ENCODE measurements at places on chromosomes 11 and 22.
A peak's percentile ranks its signal among the peaks of the same experiment; 100 is the strongest.

- DNase-seq, result no peak
Observed at GRCh38 chr22:25174888-25175411, 24.7 kb upstream of the CRYBB3 start.

GRCh38 chr11:3127706-3128355 is 37.3 kb downstream of the OSBPL5 start:
- no peak for DNase-seq

- DNase-seq, result no peak
Observed at GRCh38 chr11:103633068-103633788, 403.2 kb upstream of the DDI1 start.

DNA sequence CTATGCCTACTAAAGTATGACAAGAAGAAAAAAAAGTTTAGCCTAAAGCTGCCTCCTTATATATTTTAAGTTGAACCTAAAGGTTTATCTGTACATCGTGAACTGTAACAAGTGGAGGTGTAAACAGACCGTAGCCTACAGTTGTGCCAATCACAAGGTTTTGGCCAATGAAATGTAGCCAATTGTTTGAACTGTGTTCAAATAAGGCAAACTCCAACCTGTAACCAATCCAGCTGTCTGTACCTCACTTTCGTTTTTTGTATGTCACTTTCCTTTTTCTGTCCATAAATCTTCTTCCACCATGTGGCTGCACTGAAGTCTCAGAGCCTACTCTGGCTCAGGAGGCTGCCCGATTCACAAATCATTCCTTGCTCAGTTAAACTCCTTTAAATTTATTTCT is 6.8 kb upstream of the EI24 start:
- no peak for DNase-seq

DNA sequence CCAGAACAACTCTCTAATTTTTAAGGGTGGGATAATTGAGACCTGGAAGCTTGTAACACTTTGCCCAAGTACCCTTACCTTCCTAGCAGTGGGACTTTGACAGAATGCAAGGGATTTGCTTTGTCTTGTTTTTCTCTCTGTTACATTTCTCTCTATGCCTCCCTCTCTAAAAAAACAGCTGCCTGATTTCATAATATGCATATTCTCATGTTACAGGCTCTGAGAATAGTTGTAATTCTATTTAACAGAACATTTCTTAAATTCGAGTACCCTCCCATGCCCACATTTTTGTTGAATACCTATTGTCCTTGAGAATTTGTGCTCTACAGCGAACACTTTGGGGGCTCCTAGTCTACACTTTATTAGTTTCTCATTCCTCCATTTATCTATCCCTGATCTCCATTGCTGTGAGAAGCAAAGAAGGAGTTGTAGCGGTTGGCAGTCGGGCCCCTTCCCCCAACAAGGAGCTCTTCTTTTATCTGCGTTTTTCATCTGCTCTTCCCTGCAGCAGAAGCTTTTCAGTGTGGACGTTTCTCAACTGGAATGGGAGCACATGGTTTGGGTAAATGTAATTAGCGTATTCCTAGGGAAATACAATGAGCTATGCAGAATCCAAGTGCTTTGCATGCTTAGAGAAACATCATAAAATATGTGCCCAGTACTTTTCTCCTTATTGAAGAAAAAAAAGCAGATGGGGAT is 117.7 kb upstream of the CCDC90B start:
- no peak for DNase-seq

DNA sequence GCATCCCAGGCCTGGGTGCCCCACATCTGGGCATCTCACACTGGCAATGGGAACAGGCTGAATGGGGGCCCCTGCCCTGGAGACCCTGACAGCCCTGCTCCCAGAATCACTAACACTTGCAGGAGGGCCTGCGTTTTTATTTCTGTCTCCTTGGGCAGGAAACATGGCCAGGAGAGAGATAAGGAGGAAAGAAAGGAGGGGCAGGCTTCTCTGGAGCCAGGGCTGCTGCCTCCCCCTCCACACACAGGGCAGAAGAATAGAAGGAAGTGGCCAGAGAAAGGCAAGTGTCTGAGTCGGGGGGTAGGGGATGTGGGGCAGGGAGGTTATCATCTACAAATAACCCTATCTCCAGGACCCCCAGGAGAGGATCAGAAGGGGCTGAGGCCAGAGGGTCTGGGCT is 25.5 kb upstream of the TSPAN18 start:
- DNase-seq, result no peak

DNA sequence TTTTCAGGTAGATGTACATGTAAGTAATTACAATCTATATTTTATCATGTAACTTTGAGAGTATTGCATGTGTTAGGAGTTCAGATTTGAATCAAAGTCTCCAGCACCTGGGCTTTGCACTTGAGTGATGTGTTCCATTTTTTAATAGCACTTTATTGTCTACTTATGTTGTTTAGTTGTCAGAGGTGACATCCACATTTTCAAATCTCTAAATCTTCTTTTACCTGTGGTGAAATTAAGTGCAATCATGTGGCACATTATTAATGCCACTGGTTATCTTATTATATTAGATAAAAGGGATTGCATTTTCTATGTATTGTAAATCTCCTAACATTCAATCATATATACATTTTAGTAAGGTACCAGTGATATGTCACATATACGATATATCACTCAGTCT is 333.4 kb downstream of the AASDHPPT start:
- DNase-seq, result no peak

GRCh38 chr11:84722583-84723108 is 904.5 kb downstream of the DLG2 start:
- no peak for DNase-seq

GRCh38 chr11:35114906-35115687 is 23.9 kb upstream of the CD44 start:
- DNase-seq, result no peak

DNA sequence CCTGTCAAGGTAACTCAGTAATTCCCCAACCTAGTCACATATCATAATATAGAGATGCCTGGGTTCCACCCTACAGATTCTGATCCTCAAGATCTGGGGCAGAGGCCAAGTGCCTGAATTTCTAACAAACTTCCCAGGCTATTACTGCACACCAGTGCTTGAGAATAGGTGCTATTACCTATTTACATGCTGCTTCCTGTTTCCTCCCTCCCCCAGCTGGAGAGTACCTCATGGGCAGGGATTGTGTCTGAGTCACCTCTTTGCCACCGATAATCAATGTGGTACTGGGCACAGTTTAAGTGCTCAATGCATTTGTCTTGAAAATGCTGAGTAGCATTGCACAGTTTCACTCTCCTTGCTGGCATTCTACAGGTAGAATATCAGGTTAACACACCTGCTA is 582.2 kb upstream of the CADM1 start:
- DNase-seq, result no peak

GRCh38 chr22:50416996-50417395 is 57.8 kb downstream of the SBF1 start:
- DNase-seq, result no peak

- DNase-seq, result no peak
Observed at GRCh38 chr11:130997278-130997677, 81.0 kb upstream of the SNX19 start.

DNA sequence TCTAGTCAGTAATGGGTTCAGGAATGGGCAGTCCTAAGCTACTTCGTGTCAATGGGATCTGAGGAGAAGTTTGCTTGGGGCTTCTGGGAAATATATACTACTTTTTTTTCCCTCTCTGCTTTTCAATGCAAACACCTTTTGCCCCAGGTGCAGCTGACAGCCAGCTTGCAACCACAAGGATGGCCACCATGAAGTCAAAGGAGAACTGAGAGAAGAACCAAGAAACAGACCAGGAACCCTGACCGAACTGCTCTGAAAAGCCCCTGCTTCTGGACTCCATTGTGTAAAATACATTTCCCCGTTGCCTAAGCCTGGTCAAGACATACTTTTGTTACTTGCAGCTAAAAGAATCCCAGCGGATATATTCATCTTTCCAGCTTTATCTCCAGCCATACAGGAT is 20.1 kb upstream of the CD44 start:
- DNase-seq, result no peak

- DNase-seq, result no peak
Observed at GRCh38 chr22:21051145-21051830, 5.5 kb downstream of the LRRC74B start.

DNA sequence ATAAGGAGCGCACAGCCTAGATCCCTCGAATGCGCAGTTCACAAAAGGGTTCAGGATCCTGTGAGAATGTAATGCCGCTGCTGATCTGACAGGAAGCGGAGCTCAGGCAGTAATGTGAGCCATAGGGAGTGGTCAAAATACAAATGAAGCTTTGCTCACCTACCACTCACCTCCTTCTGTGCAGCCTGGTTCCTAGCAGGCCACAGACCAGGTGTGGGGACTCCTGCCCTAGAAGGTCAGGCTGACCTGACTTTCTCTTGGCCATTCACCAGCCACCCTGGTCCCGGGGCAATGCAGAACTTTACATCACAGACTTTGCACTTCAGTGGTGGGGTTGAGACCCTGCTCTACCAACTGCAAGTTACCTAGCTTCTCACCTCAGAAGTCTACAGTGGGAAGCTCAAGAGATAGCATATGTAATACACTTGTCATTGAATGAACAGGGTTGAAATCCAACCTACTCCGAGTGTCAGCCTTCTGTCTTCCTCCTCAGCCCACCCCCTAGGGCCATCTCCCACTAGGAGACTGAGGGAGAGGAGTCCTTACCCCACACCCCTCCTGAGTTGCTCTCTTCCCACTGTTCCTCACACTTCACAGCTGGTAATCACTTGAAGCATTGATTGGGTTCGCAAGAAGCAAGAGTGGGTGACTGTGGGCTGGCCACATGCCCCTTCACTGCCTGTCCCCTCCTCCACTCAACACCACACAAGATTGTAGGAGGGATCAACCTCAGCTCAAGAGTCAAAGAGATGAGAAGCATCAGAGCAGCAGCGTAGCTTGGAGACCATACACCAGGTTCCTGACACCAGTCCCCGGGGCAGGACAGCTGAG is 2.0 kb upstream of the KCNJ1 start:
- DNase-seq, result no peak

GRCh38 chr11:93783765-93784144 is 327 bp upstream of the MED17 start:
- no peak for DNase-seq

DNA sequence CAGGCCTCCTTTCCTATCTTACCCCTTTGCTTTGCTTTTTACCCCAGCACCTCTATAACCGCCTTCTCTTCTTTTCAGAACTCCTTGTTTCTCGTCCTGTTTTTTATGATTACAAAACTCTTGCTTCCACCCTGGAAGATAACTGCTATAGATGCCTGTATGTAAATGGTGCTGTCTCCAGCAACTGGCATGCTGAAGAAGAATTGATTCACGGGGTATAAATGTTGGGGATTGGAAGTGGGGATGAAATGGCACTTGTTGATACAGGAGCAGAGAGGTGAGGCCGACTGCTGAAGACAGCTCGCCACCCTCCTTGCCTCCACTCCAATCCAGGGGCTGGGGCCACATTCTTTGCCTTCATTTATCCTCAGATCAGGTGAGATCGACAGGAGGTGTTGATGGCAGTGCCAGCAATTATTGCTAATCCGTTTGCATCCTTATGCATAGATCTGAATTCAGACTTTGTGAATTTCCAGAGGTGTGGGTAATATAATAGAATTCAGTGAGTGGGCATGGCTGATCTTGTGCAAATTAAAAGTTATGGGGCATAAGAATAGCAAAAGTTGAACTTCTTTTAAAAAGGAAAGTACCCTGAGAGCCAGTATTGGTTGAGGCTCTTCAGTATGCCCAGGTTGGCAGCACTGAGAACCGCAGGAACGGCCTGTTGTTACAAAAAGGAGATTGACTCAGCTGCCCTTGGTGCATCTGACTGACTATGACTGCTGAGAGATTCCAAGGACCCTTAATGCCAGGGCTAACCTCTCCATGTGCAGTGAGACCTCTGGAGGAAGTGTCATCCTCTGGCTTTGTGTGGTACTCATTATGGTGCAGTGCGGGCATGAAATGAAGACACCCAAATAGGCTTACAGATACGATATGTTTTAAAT is 5.3 kb downstream of the NEAT1 start:
- peak; percentile 78 for DNase-seq

- no peak for DNase-seq
Observed at GRCh38 chr11:90700789-90701439, 478.1 kb upstream of the CHORDC1 start.

- DNase-seq, result no peak
Observed at GRCh38 chr22:40718250-40719204, 39.2 kb downstream of the MCHR1 start.

- peak; percentile 96 for DNase-seq
Observed at GRCh38 chr11:65833297-65834030, at the start of gene SNX32. SNX32 (plus strand) TSS chr11:65833963; CDS start chr11:65834066, 103 bp downstream.

All from suprapubic skin (tissue), 4 donors.